ENCODE measurements at places on chromosomes 1 and 21. TPM values are rescaled to one million over a fixed set of nuclear protein-coding genes. Genes with fewer than 3 reads are reported as not detected.

CYP4X1 gene
- not detected for total RNA-seq

FAM78B gene
- 0.31 TPM for total RNA-seq

ELK4 gene
- total RNA-seq, result 6.3 TPM

LRIG2 gene
- 3.0 TPM for total RNA-seq

SFN gene
- 623 TPM for total RNA-seq

FOXJ3 gene
- total RNA-seq, result 19.6 TPM

SPATA21 gene
- total RNA-seq, result not detected

OR2C3 gene
- total RNA-seq, result not detected

BRINP3 gene
- total RNA-seq, result not detected
